ENCODE measurements at places on chromosomes 2 and 18. TPM values are rescaled to one million over a fixed set of nuclear protein-coding genes. Genes with fewer than 3 reads are reported as not detected.

The CPS1 gene
- 8.7 TPM for total RNA-seq

GRCh38 chr2:176746411-176746810, 466.2 kb upstream of the HNRNPA3 start:
- no peaks in the 10 kb centered on the region for H3K27me3 ChIP-seq
- H3K27ac ChIP-seq, result no peak overlapping the region

The POTEJ gene
- 0.12 TPM for total RNA-seq

GRCh38 chr18:58502628-58503027, 126.3 kb downstream of the ALPK2 start:
- H3K27me3 ChIP-seq, result no peaks in the 10 kb centered on the region
- H3K4me3 ChIP-seq, result no peak overlapping the region
- H3K4me1 ChIP-seq, result no peaks in the 10 kb centered on the region
- no peak overlapping the region for H3K27ac ChIP-seq
- DNase-seq, result no peak
- no peaks in the 10 kb centered on the region for H3K36me3 ChIP-seq

The IFIH1 gene
- 14.4 TPM for total RNA-seq

DNA sequence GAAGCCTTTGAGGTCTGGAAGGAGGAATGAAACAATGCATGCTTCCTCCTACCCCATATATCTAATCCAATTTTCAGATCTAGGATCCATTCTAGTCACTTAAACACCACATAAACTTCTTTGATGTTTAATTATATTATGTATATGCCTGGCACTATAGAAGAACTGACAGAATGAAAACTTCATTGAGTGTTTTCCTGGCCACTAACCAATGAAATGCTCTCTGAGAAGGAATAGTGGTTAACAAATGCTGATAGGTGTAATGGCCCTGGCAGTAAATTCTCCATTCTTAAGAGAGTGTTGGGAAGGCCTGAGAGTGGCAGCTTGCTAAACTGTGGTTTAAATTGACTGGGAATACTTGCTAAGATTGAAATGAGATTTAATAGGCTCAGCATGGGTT, 710.0 kb downstream of the LRRTM4 start:
- no peak for DNase-seq
- H3K27me3 ChIP-seq, result peaks cover 4% of the 10 kb centered on the region
- no peaks in the 10 kb centered on the region for H3K36me3 ChIP-seq
- no peak overlapping the region for H3K4me3 ChIP-seq
- no peak overlapping the region for H3K27ac ChIP-seq

The PDE1A gene
- 2.9 TPM for total RNA-seq

The CD207 gene
- total RNA-seq, result 1.5 TPM

- DNase-seq, result peak; percentile 24
- peak overlapping the region; percentile 13 for H3K4me3 ChIP-seq
- peak overlapping the region; percentile 20 for H3K27ac ChIP-seq
- H3K4me1 ChIP-seq, result peaks cover 24% of the 10 kb centered on the region
- H3K36me3 ChIP-seq, result no peaks in the 10 kb centered on the region
Measured at GRCh38 chr2:216689397-216689796, 6.0 kb downstream of the IGFBP5 start.

DNA sequence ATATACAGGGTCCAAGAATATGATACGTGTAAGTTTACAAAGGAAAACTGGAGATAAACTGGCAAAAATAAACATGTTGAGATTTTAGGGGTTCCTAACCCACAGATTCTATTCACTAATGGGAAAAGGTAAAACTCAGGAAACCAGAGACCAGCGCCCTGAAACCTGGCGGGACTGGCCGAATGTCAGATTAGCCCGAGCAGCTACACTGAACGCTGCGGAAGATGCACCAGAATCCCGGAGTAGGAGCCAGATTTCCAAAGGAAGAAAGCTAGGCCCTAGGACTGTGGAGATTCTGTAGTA, 679 bp upstream of the WDR75 start:
- peaks cover 9% of the 10 kb centered on the region for H3K4me1 ChIP-seq
- peak overlapping the region; percentile 56 for H3K27ac ChIP-seq
- peak overlapping the region; percentile 80 for H3K4me3 ChIP-seq
- DNase-seq, result no peak
- no peaks in the 10 kb centered on the region for H3K27me3 ChIP-seq
- H3K36me3 ChIP-seq, result no peaks in the 10 kb centered on the region

GRCh38 chr2:216838151-216838550, 21.7 kb downstream of the TNP1 start:
- H3K4me1 ChIP-seq, result peaks cover 4% of the 10 kb centered on the region
- no peaks in the 10 kb centered on the region for H3K27me3 ChIP-seq
- H3K36me3 ChIP-seq, result no peaks in the 10 kb centered on the region
- H3K4me3 ChIP-seq, result no peak overlapping the region

The GFPT1 gene
- 34.3 TPM for total RNA-seq

DNA sequence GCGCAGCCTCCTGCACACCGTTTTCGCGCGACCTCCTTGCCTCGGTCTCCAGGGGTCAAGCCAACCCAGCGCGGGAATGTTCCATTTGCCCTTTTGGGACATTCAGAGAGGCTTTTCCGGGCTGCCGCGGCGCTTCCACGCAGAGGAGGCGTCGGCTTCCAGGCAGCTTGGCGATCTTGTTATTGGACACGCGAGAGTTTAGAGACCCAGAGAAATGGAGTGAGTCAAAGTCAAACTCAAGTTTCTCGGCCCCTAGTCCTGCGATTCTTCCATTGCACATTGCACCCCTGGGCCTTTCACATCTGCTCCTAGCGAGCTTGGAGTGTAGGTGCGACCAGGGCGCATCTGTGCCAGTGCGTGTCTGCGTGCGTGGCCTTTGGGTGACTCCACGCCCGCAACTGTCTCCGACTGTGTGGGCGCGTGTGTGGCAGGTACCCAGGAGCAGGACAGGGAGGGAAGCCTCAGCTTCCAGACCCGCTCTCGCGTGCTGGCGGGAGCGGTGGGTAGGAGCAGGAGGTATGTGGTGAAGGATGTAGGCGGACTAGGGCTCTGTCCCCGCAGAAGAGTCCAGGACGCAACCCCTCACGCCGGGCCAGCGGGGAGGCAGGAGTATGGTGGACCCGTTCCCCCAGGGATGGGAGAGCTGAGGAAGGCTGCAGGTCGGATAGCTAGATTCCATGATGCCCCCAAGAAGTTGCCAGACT, 13.5 kb downstream of the SIX3 start:
- no peak overlapping the region for H3K4me3 ChIP-seq
- no peaks in the 10 kb centered on the region for H3K27me3 ChIP-seq
- no peaks in the 10 kb centered on the region for H3K36me3 ChIP-seq
- peaks cover 10% of the 10 kb centered on the region for H3K4me1 ChIP-seq
- no peak for DNase-seq

The KRTCAP3 gene
- total RNA-seq, result 3.6 TPM

DNA sequence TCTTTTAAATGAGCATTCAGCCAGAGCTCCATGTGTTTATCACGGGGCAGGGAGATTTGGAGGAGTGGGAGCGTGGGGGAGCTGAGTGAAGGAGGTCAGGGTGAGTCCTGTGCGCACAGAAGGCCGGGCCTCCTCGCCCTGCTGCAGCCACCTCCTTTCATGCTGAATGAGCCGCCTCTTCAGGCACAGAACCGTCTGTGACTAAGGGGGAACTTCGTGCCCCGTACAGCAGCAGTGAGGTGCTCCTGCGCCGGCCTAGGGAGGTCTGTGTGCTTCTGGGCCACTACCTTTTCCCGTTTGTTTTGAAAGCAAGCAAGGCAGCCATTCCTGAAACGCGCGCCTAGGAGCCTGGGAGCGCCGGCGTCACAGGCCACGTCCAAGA, 27.1 kb upstream of the ZNF516 start:
- DNase-seq, result peak; percentile 77
- peaks cover 6% of the 10 kb centered on the region for H3K4me1 ChIP-seq
- H3K27ac ChIP-seq, result peak overlapping the region; percentile 87
- H3K36me3 ChIP-seq, result no peaks in the 10 kb centered on the region
- no peaks in the 10 kb centered on the region for H3K27me3 ChIP-seq

The RNF144A gene
- 23.9 TPM for total RNA-seq

The CYBRD1 gene
- 188 TPM for total RNA-seq

The REG1B gene
- 10.5 TPM for total RNA-seq

The SPP2 gene
- total RNA-seq, result not detected

DNA sequence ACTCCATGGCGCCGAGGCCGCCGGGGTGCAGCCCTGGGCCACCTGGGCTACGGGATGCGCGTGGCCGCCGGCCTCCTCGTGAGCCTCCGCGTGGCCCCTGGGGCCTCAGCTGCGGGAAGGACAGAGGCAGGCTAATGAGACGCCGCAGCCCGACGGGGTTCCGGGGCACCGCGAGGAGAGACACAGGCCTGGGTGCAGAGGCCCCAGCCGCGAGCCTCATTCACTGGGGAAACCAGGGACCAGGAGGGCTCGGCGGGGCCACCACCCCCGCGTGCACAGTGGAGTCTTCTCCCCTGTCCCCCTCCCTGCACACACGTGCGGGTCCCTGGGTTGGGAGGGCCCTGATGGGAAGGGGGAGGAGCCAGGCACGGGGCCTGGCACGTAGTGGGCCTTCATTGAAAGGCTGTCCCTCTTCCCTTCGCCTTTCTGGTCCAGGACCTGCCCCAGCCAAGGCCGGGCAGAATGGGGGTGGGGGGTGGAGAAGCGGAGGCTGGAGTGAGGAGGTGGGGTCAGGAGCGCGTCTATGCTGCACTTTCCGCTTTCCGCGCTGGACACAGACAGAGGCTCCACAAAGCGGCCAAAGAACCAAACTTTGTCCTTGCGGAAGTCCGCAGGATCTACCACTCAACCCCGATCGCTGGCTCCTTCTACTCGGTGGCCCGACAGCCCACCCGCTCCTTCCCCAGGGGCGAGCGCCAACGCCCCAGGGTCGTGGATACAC, 9.1 kb downstream of the ALPP start:
- no peak overlapping the region for H3K4me3 ChIP-seq
- no peak for DNase-seq
- H3K36me3 ChIP-seq, result no peaks in the 10 kb centered on the region
- H3K4me1 ChIP-seq, result peaks cover 11% of the 10 kb centered on the region

DNA sequence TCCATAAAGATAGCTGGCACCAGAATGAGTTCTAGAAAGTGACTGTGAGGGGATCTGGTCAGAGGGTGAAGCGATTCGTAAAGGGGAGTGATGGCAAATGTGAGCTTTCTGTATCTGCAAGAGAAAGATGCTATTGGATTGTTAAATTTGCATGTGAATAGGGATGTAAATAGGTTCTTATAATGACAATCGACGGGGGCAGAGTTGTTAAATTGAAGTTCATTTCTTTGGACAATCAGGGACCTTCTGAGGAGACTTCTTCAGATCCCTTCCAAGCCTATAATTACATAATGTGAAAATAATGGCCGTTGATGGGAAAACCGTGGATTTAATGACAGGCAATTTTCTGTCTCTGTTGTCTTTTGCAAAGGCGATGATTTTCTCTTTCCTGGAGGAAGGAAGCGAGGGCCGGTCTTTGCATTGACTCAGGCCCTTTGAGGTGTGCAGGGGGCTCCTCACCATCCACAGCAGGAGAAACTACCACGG, 52.2 kb upstream of the TMEM18 start:
- H3K4me1 ChIP-seq, result no peaks in the 10 kb centered on the region
- no peaks in the 10 kb centered on the region for H3K36me3 ChIP-seq
- no peaks in the 10 kb centered on the region for H3K27me3 ChIP-seq
- no peak for DNase-seq
- no peak overlapping the region for H3K4me3 ChIP-seq
- H3K27ac ChIP-seq, result no peak overlapping the region

The TMEM87B gene
- total RNA-seq, result 18.7 TPM

DNA sequence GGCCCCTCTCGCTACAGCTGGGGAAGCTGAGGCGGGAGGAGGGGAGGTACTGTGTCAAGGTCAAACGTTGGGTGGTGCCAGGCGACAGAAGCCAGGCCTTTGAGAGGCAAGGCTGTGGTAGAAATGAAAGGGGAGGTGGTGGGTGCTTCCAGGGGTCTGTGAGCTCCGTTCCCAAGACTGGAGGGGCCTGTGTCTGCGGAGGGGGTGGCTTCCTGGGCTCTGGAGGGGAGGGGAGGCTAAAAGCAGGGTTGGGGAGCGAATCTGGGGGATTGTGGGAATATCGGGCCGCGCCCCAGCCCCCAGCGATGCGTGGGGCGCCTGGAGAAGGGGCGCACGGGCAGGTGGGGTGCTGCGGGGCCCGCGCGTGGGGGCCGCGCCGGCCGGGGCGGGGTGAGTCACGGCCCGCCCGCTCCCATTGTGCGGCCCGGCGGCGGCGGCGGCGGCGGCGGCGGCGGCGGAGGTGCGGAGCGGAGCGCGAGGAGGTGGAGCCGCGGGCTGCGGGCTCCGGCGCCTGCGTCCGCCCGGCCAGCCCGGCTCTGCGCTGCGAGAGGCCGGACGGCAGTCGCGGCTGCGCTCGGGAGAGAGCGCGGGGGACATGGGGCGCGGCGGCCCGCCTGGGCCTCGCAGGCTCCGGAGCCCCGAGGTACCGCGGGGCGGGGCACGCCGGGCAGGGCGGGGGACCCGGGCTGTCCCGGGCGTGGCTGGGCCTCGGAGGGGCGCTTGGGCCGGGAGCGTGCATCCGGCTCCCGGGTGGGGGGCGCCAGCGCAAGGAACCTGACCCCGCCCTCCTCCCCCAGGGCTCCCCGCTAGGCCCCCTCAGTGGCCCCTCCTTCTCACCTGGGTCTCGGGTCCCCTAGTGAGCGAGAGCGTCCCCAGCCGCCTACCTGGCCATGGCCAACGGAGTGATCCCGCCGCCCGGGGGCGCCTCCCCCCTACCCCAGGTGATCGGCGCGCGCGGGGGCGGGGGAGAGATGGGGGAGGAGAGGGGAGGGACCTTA, at the start of gene SLC4A3:
Gene SLC4A3 (plus strand): TSS at position 528 of the 998 bp plus-strand sequence. CDS start 363 bp downstream, at position 891.
- H3K4me3 ChIP-seq, result peak within 1 kb of the TSS; percentile 48
- DNase-seq, result peak; percentile 60
- H3K36me3 ChIP-seq, result no peaks in the 10 kb centered on the region
- H3K27me3 ChIP-seq, result no peaks in the 10 kb centered on the region
- H3K4me1 ChIP-seq, result peaks cover 12% of the 10 kb centered on the region
- peak within 1 kb of the TSS; percentile 71 for H3K27ac ChIP-seq

The EPAS1 gene
- total RNA-seq, result 81.0 TPM

GRCh38 chr2:108388045-108388444, 10.3 kb downstream of the SULT1C4 start:
- H3K4me1 ChIP-seq, result no peaks in the 10 kb centered on the region
- DNase-seq, result no peak
- no peak overlapping the region for H3K4me3 ChIP-seq
- H3K27ac ChIP-seq, result no peak overlapping the region
- no peaks in the 10 kb centered on the region for H3K36me3 ChIP-seq

DNA sequence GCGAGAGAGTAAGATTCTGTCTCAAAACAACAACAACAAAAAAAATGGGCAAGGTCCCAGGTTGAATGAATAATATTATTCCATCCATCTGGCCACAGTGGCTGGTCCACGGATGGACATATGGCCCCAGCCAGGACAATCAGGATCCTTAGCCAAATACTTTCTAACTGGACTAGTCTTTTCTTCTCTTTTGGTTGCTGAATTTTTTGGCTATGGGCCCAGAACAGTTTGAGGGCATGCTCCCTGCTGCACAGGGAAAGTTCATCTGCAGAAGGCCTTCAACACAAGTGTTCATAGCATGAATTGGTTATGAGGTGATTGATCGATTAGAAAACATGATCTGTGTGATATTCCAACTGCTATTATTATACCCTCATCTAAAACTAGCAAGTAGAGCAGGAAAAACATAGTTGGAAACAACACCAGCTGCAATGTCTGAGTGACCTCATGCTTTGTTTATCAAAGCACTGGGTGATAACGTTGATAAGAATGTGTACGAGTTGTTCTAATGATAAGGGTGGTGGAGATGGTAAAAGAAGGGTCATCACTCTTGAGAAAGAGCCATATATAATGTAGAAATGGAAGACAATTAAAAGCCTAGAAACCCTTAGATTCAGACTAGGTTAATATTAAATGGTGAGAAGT, 47.8 kb upstream of the RNF103 start:
- H3K27me3 ChIP-seq, result no peaks in the 10 kb centered on the region
- no peak overlapping the region for H3K27ac ChIP-seq
- no peak for DNase-seq
- H3K4me1 ChIP-seq, result no peaks in the 10 kb centered on the region
